ENCODE measurements at places on chromosomes 1 and 21. TPM values are rescaled to one million over a fixed set of nuclear protein-coding genes. Genes with fewer than 3 reads are reported as not detected.

Gene SLC2A5
- 5.6 TPM for total RNA-seq

Gene C4BPA
- total RNA-seq: not detected

Gene TDRD5
- total RNA-seq: not detected

Gene XPR1
- total RNA-seq: 23.7 TPM

Gene ACTN2
- 0.56 TPM for total RNA-seq

Gene TMCO4
- total RNA-seq: 12.7 TPM

Gene DENND2C
- total RNA-seq: 3.7 TPM

Gene LCE2B
- total RNA-seq: not detected

Gene RIIAD1
- total RNA-seq: not detected

Gene LRRIQ3
- 1.4 TPM for total RNA-seq

Gene ADAMTS1
- 274 TPM for total RNA-seq

Gene MCOLN3
- 0.28 TPM for total RNA-seq

Gene TMEM50A
- 197 TPM for total RNA-seq

Gene SPRR2F
- not detected for total RNA-seq

Gene VAV3
- total RNA-seq: 0.38 TPM

Gene IL19
- total RNA-seq: not detected

Gene SLAMF7
- total RNA-seq: not detected

Gene CAPN8
- total RNA-seq: 0.28 TPM

Gene SPRR2A
- total RNA-seq: not detected

Gene MTF1
- 3.3 TPM for total RNA-seq

Gene E2F2
- total RNA-seq: under 0.01 TPM

Gene COL8A2
- 2.0 TPM for total RNA-seq

Gene HHAT
- 4.0 TPM for total RNA-seq

All from regular cardiac myocyte (primary cell).